EL (cell line): ENCODE measurements at places on chromosomes 2 and 18.

- peak; percentile 31 for DNase-seq
Observed at GRCh38 chr2:86274918-86275275, 62.5 kb downstream of the REEP1 start.

DNA sequence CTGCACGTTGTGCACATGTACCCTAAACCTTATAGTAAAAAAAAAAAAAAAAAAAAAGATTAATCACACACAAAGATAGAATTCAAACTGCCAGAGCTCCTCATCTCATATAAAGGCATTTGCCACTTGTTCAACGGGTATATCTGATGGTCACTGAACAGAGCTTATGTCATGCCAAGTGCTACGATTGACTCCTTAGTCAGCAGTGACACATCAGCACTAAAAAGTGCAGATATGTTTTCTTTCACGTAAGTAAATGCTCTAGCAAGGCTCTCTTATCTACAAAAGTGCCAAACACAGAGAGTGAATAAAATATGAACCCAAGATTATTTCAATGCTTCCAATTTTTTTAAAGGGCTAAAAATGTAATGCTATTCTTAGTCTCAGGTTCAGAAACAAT, 1.1 kb downstream of the LMAN1 start:
- DNase-seq = peak; percentile 82

- DNase-seq = no peak
Observed at GRCh38 chr2:161625314-161625919, 1.2 kb downstream of the SLC4A10 start.

- DNase-seq = no peak
Observed at GRCh38 chr2:240813231-240813921, 6.6 kb downstream of the KIF1A start.

DNA sequence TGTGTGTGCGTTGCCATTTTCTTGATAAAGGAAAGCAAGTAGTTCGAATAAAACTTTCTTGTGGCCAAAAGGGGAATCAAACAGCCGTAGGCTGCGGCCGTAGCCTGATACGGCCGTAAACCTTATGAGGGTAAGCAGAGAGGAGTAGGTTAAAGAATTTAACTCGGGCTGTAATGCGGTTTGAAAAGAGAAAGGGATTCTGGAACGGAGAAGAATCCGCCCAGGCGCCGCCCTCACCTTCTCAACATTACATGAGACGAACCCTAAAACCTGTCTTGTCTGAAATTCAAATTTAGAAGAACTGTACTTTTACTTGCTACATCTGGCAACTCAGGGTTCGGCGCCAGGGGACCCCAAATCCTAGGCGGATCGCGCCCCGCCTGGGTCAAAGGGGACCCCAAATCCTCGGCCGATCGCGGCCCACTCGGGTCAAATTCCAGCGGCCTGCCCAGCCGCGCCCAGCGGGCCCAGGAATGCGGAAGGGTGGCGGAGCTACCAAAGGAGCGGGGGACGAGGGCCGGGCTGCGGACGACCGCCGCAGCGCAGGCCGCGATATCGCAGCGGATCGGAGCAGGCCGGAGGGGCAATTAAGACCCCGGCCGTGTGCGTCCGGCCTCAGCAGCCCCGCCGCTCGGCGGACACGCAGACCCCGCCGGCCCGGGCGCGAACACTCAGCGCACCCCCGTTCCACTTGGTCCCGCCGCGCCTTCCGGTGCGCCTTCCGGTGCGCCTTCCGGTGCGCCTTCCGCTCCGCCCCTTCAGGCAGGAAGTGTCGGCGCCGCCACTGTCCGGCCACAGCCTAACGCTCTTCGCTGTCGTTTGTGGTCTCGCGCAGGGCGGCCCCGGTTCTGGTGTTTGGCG, at the start of gene MYL12B:
Gene MYL12B (plus strand): TSS at position 761 of the 861 bp plus-strand sequence. CDS start 10,766 bp downstream, outside the sequence.
- peak; percentile 86 for DNase-seq

GRCh38 chr18:13797157-13797611, 26.8 kb upstream of the MC5R start:
- peak; percentile 19 for DNase-seq

DNA sequence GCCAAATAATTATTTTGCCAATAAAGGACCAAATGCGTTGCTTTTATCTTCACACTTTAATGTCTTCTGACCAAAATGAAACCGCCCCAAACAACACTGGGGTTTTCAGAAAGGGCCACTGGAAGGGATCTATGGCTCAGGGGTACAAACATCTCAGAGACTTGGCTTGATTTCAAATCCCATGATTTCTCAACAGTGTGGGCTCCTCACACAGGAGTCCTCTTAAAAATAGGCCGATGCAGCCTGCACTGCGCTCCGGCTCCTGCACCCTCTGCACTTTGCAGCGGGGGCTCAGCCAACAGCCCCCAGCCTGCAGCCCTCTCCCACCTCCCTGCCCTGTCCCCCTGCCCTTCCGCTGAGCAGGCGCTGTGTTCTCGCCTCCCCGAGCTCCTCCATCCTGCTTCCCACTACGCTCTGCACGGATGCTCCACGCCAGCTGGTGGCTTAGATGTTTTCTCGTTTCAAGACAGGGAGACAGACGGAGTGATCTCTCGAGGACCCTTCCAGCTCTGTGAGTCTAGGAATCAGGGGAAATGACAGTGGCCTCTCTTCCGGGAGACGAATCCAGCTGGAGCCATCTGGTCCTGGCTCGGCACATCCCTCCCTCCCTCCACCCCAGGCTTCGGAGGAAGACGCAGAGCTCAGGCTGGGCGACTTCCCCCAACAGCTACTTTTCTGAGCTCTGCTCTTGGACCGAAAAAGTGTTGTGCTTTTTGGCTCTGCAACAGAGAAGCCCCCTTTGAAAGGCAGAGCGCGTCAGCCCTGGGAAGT, 71.4 kb downstream of the KCNF1 start:
- no peak for DNase-seq
